ENCODE measurements at places on chromosomes 7 and 10. TPM values are rescaled to one million over a fixed set of nuclear protein-coding genes. Genes with fewer than 3 reads are reported as not detected.

GRCh38 chr7:55537458-55537990 is 34.8 kb downstream of the VOPP1 start:
- no peak for DNase-seq

GRCh38 chr7:38881947-38882684 is 26.9 kb downstream of the VPS41 start:
- no peak for DNase-seq

DNA sequence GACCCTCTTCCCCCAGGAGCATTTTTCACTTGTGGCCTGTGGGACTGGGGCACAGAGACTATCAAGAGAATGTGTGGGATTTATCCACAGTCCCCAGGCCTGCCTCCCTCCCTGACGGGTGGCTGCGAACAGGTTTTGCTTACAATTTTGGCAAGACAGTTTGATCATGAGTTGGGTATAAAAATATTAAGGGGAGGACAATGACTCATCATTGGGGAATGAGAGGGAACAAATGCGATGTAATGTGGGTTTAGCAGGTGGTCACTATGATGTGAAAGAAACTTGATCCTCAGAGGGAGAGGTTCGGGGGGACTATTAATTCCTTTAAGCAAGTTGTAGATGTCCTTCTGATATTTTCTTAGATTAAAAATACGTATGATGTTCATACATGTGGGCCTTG is 52.2 kb downstream of the EMX2 start:
- no peak for DNase-seq

DNA sequence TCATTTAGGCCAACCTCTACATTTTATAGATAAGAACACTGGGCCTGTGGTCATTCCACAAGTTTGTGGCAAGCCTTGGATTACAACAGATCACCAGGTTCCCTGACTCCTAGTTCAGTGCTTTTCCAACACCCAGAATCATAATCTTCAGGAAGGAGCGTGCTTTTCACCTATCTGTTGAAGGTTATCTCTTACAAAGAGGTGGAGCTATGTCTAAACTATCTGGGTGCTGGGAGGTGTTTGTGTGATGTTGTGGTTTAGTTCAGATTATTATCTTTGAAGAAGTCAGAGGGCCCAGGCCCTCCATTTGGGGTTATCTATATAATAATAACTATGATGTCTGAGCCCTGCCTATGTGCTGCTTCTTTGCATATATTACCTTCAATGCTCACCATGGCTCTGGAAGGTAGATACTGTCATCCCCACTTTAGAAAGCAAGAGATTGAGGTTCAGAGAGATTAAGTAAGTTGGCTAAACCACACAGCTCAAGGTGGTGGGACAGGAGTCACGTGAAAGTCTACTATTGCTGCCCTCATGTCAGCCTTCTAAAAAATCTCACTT is 24.0 kb downstream of the IL2RA start:
- peak; percentile 10 for DNase-seq

- no peak for DNase-seq
Observed at GRCh38 chr10:30897048-30897447, 134.6 kb downstream of the ZNF438 start.

GRCh38 chr7:130148561-130148960 is 56.6 kb downstream of the TMEM209 start:
- no peak for DNase-seq

- DNase-seq = peak; percentile 71
Observed at GRCh38 chr10:137031-137430, 1.8 kb downstream of the ZMYND11 start.

GRCh38 chr10:14954001-14954770 is at the start of gene DCLRE1C:
DCLRE1C (minus strand) TSS chr10:14954096; CDS start chr10:14954010, 86 bp downstream.
- DNase-seq = peak; percentile 93

DNA sequence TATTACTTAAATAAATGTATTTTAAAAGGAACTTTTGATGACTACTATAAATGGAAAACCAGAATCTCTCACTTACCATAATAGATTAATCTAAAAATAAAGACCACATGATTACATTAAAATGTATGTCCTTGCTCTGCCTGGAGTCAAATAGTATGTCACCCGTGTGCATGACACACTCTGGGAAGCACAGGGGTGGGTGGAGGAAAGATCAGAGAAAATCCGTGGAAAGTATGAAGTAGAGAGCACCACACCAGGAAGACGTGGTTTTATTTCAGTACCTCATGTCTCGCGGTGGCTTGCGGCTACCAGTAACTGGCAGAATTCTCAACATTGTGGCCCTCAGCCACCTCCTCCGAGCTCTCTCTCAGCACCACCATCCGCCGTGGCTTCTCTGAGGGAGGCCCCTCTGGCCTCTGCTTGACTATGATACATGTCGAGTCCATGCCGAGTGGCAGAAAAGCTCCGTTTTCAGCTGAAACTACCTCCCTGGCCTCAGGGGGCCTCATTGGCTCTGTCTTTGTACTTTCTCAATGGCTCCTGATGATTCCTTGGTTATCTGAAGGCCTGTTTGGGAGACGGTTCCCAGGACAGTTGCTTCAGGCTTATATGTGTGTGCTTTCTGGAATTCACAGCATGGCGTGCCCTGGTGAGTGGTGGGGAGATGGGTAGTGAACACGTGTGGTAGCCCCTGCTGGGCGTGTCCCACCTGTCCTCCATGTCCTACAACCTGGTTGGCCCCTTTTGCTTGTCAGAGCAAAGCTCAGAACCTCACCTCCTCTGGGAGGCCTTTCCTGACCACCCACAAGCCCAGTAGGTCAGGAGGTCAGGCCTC is 49.8 kb downstream of the LHPP start:
- DNase-seq = no peak

DNA sequence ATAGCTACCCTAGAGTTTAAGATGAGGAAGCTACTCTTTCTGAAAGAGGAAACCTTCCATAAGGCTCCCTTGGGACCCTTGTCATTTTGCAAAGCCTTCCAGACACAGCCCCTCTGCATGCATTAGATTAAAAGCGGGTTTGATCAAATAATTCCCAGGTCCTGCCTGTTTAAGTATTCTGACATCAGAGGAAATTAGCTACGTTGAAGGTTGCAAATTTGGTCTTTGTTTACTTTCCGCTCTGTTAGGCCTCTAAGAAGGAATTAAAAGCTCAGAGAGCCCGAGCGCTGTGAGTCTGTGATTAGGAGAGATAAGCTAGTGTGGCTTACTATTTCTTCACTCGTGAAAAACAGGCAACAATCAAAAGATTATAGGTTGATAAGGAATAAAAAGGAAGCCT is 1.4 kb upstream of the THSD7A start:
- no peak for DNase-seq

GRCh38 chr7:1404898-1405548 is 54.2 kb downstream of the MICALL2 start:
- DNase-seq = no peak

DNA sequence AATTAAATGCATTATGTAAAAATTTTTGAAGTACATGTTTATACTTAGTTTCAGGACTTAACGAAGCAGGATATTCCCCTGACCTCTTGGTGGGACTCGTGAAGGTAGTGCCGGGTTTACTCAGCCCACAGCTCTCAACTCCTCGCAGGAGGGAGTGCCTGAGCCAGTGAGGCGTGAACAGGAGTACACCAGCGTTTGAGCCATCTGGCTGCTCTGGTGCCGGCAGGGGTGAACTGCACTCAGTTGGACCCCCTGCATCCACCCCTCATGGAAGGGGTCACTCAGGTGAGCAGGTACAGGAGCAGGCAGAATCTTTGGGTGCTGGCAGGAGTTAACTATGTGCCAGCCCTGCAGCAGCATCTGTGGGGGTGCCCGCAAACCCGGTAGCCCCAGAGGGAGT is 625.1 kb upstream of the PCDH15 start:
- DNase-seq = no peak

DNA sequence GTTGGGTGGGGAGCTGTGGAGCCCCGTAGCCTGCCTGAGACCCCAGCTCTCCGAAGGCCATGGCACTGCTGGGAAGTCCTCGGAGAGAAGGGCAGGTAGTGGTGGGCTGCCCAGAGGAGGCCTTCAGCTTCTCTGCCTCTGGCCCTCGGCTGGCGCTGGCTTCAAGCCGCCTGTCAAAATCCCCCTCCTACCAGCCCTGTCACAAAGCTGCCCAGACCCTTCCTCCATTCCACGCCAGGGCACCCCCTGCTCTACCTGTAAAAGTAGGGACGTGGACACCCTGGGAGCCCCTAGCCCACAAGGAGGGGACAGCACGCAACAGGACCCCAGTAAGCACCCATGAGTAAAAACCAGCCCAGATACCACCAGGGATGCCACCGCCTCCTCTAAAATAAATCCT is 31.6 kb downstream of the MAD1L1 start:
- DNase-seq = no peak

DNA sequence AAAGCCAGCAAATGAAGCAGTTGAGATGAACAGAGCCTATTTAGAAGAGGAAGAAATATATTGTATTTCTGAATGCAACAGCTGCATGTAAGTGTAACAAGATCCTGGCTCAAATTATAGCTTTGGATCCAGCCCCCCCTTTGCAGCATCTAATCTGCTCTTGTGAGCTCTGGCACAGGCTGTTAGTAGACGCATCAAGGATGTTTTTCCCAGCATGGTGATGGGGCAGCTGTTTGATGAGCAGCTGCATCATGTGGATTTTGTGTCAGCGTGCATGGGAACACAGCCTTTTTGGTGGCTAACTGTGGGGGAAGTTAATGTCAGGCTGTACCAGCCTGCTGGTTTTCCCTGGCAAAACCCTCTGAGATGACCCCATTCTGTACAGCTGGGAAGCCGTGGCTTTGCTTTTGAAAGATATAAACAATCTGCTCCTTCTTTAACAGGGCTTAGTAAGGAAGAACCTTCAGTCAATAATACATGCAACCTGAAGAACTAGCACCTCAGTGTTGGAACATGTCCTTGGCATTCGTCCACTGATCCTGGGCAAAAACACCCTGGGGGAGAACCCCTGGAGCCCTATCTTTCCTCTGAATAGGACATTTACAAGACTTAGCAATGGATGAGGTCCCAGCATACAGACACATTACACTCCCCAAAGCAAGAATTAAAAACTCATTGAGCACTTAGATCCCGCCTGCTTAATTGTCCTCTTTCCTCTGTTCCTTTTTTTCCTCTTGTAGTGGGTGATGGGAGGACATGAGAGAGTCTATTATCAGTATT is 70.6 kb downstream of the NPS start:
- no peak for DNase-seq

Gene GPRIN2
- not detected for total RNA-seq

Gene CALML5
- not detected for total RNA-seq

Gene OTUD1
- 18.4 TPM for total RNA-seq

All from activated T-cell treated with anti-CD3 and anti-CD28 coated beads, Interleukin-2, amount 50 U/mL, for 72 hours (primary cell).